ENCODE measurements at places on chromosomes 4 and X.
A peak's percentile ranks its signal among the peaks of the same experiment; 100 is the strongest.

- peak; percentile 67 for DNase-seq
Measured at GRCh38 chrX:132022967-132023895, at the start of gene STK26. TSS of gene STK26 (plus strand) at chrX:132023302. CDS start at chrX:132023618, 316 bp downstream.

DNA sequence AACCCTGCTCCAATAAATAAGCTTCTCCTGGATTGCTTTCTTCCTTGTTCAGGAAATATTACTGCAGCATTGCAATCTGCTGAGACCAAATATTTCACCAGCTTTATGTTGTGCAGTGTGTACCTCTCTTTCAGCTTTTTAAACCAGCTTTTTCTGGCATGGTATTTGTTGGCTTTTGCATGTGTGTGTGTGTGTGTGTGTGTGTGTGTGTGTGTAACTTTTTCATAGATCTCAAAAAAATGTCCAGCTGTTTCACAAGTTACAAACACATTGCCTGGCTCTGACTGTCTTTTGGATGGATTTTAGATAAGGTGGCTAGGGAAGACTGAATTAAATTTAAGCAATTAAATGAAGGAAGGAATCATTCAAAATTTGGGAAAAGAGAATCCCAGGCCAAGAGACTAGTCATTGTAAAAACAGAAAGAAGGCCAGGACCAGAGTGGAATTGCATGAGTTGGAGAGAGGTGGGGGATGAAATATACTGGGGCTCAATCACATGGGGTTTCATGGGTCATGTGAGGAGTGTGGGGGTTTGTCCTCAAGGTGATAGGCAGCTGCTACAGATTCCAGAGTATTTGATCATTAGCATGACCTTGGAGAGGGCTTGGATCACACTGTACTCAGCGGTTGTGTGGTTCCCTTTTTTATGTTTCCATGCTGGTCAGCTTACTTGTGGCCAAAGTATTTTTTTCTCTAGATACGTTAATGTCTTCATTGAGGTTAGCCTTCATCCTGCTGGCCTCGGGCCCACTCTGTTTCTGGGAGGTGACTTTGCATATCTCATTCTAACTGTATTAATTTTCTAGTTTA lies 357.7 kb upstream of the BOD1L1 start:
- DNase-seq: no peak

DNA sequence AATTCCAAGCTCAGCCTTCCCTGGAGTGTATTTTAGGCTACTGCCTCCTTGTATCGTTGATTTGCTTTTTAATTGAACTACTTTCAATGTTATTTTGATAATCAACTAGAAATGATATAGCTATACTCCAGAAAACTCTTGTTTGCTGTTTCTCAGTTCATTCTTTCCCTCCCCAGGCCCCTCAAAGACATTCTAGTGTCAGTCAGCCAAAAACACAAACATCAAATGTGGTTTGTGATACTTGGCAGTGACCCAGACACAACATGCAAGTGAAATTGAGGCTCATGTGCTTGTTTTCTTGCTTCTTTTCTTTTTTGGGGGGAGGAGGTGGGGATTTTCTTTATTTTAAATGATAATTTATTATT lies 7.6 kb downstream of the FAT4 start:
- no peak for DNase-seq

- no peak for DNase-seq
Measured at GRCh38 chr4:65023883-65024670, 614.8 kb upstream of the TECRL start.

- DNase-seq: no peak
Measured at GRCh38 chrX:115183980-115184379, 5.2 kb upstream of the RBMXL3 start.

GRCh38 chrX:30533835-30534234 lies 43.7 kb downstream of the TASL start:
- no peak for DNase-seq

DNA sequence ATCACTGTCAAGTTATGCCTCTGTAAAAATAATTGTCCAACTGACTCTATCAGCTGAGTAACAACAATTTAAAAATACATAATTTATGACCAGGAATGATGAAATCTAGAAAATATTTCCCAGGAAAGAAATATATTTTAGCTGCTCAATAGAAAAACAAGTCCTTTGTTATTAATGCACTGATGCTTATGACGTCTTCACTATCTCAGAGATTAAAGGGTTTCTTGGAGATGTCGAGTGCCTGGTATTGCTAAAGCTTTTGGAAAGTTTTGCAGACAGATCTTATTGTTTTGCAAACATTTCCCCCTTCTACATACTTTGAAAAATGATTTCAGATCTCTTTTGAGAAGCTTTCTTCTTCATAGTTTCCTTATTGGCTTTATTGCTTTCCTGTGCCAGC lies 154.6 kb upstream of the RPS6KA3 start:
- no peak for DNase-seq

DNA sequence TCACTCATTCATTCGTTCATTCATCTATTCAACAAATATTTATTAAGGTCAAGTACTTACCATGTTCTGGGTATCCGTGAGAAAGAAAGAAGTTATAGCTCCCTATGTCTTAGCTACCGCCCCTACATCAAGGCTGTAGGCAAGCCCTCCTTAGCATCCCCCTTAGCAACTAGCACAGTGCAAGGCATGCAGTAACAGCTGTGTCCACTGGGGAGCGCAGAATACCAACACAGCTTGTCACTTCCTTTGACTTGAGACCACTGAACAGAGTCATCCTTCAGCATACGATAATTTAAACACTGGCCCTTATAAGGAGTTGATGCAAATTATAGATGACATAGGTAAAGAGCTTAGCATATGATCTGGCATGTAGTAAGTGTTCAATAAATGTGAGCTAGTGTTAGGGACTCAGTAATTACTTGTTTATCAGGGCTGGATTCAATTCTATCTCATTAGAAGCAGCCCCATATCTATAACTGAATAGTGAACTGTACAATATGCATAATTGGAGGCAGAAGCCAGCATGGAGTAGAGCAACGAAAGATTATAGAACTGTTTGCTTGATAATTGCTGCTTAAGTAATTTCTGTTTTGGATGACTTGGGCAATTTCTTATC lies 8.7 kb downstream of the KIAA1210 start:
- peak; percentile 15 for DNase-seq

DNA sequence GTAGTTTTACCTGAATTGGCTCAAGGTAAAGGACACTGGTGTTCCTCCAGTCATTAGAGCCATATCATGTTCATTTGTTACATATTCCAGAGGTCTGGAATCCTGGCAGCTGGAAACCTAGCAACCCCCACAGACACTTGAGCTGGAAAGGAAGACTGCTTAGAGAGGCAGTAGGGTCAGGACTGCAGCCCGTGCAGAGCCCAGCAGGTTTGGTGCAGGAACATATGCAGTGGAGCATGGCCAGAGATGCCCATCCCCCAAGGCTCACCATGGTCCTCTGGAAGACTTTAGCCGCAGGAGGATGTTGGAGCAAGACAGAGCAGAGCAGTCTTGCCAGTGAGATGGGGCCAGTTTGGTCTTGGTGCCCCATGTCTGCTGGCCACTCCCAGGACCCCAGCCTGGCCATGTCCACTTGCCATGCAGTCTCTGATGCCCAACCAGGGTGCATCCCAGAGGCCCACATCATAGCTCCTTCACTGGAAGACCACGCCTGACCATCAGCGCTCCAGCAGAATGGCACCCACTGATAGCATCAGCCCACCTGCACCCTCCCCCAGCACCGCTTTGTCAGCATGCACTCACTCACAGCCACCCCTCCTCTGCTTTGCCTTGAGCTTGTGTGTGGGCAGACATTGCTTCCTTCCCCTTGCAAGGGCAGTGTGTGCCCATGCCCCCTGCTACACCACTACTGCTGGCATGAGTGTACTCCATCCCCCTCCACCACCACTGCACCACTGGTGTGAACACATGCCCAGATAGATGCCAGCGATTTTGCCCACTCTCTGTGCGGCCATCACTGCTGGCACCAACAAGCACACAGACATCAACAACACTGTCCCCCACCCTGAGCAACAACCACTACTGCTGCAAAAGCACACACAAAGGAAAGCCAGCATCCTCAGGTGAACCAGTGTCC lies 190.3 kb upstream of the SPOCK3 start:
- no peak for DNase-seq

DNA sequence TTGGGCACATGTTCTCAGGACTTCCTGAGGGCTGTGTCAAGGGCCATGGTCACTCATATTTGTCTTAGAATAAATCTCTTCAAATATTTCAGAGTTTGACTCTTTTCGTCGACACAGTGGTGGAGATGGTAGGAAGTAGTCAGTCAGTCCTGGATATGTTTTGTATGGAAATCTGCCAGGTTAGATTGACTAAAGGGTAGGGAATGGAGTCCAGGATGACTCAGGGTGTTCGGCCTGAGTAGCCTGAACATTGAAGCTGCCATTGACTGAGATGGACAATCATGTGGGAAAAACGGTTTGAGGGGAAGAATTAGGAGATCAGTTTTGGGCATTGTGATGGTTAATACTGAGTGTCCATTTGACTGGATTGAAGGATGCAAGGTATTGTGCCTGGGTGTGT lies 177.1 kb upstream of the CENPE start:
- DNase-seq: peak; percentile 16

GRCh38 chr4:16682975-16683374 lies 215.5 kb downstream of the LDB2 start:
- no peak for DNase-seq

GRCh38 chrX:11619441-11619840 lies 46.3 kb downstream of the ARHGAP6 start:
- DNase-seq: no peak

DNA sequence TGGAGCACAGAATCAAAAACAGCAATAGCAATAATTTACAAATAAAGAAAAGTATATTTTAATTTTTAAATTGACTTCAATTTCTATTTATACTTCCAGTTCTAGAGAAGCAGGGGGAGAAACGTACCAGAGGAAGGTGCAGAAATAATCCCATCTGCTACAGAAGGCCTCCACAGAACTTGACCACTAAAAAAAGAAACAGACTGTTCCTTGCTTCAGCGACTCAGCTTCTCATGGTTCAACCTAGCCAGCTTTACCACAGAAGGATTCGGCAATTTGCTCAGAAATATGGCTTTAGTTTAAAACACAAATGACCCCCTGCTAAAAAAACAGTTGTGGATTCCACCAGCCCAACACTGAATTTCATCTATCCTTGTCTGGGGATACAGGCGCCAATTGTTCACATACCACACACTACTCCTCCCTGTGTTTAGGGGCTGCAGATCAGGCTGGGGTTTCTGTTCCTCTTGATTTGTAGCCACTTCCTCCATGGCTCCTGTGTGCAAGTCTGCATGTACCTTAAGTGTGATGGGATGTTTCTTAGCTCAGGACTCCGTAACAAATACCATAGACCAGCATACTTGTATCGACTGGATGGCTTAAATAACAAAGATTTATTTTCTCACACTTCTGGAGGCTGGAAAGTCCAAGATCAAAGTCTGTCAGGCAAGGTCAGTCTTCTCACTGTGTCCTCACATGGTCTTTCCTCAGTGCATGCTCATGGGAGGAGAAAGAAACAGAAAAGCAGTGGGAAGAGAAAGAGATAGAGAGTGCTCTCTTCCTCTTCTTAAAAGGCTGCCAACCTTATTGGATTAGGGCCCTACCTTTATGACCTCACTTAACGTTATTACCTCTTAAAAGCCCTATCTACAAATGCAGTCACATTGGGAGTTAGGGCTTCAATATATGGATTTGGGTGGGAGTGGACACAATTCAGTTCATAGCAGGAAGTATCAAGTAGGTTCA lies 79.1 kb downstream of the AMOT start:
- no peak for DNase-seq

DNA sequence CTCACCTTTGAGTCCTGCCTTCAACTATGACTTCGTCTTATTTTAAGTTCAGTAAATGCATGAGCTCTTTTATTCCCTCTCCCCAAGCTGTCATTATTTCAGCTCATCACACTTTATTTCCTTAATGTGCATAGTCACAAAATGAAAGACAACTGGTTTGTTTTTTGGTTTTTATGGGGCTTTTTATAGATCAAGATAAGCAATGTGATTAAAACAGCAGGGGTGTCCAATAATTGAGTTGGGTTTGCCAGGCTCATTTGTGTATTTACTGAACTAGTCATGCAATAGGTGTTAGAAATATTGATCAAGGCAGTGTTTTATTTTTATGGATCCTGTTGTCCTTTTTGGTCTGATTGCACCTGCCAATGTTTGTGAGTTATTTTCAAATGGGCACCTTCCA lies 102.2 kb downstream of the FRMPD4 start:
- no peak for DNase-seq

DNA sequence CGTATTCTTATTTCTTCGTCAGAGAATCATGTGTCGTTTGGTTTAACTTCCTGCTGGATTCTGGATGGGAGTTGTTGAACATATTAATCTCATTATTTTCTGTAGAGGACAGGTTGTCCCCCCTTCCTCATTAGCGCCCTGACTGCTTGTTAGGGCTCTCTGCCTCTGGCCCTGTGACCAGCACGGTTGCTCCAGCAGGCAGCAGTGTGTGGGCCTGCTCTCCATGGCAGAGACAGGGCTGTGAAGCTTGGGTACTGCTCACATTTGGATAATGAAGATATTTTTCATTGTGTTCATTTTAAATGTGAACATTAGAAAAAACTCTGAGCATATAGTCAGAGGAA lies 102.7 kb downstream of the KLHL8 start:
- DNase-seq: no peak

DNA sequence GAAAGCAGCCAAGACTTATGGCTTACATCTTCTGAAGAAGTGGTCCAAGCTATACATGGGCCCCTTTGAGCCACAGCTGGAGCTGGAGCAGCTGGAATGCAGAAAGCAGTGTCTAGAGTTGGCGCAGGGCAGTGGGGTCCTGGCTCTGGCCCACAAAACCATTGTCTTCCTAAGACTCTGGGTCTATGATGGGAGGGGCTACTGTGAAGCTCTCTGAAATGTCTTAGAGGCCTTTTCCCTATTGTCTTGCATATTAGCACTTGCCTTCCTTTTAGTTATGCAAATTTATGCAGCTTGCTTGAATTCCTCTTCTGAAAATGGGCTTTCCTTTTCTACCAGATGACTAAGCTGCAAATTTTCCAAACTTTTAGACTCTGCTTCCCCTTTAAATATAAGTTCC lies 15.3 kb downstream of the NPY1R start:
- DNase-seq: no peak

DNA sequence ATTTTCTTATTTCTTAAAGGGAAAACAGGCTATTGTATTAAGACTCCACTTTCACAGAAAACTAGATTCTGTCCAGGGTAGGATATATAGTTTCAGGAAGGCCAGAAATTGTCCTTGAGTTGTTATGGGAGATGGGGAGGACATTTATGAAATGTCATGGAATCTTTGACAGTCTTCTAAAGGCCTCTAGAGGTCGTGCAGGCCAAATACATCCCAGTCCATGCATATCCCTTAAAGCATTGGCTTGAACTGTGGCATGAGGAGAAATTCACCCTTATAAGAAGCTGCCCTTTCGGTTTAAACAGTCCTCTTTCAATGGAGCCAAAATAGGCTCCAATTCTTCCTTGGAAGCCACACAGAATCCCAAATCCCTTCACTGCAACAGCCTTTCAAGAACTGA lies 183.6 kb upstream of the NOCT start:
- DNase-seq: no peak

DNA sequence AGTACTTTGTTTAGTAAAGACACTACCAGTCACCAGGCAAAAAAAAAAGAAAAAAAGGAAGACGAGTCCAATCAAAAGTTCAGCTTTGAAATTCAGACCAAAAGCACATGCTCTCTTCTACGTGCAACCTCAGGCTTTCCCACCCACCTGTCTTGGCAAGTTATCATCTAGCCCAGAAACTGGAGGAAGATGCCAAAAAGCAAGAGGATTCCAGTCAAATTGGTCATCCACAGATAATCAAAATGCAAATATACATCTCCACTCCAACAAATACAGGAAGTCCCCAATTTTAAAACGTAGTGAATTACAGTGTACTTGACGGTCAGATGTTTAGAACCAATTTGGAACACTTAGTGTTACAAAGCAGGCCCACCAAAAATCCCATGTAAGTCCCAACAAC lies 96.5 kb downstream of the PALLD start:
- DNase-seq: no peak

- DNase-seq: no peak
Measured at GRCh38 chr4:77344784-77345183, 187.8 kb downstream of the CCNG2 start.

Data from H54 (cell line).